PC-3 (cell line): ENCODE measurements at places on chromosomes 2 and 18. TPM values are rescaled to one million over a fixed set of nuclear protein-coding genes. Genes with fewer than 3 reads are reported as not detected.

LRRTM1 gene
- total RNA-seq: not detected in 2 replicates

PARD6G gene
- 5.1 and 5.4 TPM in 2 replicates for total RNA-seq

DNA sequence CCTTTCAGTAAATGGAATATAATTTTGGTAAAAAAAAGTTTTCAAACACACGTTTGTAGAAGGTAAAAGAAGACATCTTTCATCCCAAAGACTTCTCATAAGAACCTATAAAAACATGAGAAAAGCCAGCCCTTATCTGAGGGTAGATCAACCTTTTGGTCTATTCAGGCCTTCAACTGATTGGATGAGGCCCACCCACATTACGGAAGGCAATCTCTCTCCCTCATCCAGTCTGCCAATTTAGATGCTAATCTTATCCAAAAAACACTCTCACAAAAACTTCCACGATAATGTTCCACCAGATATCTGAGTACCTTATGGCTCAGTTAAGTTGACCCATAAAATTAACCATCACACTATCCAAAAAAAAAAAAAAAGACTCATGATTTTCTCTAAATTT, 2.2 kb upstream of the CDH20 start:
- DNase-seq: no peak

FRZB gene
- total RNA-seq: 0.11 and 0.46 TPM in 2 replicates

DNA sequence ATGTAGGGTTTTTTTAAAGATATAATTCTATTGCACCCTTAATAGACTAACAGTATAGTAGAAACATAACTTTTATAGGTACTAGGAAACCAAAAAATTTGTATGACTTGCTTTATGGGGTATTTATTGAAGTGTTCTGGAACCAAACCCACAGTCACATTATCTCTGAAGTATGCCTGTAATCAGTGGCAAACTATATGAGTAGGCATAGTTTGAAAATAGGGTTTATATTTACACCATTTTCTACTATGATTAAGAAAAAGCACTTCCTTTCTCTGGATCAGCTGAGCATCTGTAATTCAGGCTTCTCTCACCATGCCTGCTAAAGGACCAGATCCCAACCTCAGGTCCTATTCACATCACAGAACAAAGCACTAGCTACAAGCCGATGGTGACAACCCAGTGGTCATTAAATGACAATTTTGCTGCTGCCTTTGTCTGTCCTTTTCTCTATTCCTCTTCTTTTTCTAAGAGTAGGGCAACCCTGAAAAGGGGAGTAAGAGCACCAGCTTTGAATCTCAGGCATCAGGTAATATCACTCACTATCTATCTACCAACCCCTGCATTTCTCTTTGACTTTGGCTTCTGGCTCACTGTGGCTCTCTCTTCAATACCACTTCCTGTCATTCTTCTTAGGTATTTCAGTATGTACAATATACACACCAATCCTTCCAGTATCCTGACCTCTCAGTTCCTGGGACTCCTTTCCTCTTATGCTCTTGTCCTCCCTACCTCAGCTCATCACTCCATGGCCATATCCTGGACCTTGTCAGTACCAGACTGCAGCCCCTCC, 14.4 kb downstream of the NEMP2 start:
- no peak for DNase-seq

- DNase-seq: peak; percentile 32
Measured at GRCh38 chr2:4354678-4355077, 651.3 kb downstream of the DCDC2C start.

DNA sequence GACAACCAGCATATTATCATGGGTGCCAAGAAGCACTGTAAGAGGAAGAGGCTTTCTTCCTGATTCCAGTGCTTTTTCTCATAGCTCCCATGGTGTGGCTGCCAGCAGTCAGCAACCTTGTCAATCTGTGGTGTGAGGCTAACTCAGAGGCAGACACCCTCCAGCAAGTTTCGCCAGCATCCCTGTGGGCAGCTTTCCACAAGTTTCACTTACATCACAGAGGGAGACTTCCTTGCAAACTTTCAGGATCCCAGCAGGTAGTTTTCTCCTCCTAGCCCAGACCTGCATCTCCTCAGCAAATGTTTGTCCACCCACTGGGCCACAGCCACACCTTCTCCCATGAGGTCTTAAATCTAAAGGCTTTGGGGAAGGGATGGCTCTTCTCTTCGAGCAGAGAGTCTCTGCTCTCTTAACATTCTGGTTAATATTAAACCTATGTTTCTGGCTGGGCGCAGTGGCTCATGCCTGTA, 9.1 kb downstream of the DNAH7 start:
- no peak for DNase-seq

RAB6C gene
- total RNA-seq: 0.04 TPM in 1 of 2 replicates, not detected in the other
